Kidney capillary endothelial cell (primary cell): ENCODE measurements at places on chromosomes 4 and X.

GRCh38 chrX:133633162-133633561 lies 217.9 kb upstream of the GPC4 start:
- DNase-seq: peak; percentile 13

- DNase-seq: no peak
Observed at GRCh38 chrX:46662188-46662958, 88.8 kb downstream of the CHST7 start.

DNA sequence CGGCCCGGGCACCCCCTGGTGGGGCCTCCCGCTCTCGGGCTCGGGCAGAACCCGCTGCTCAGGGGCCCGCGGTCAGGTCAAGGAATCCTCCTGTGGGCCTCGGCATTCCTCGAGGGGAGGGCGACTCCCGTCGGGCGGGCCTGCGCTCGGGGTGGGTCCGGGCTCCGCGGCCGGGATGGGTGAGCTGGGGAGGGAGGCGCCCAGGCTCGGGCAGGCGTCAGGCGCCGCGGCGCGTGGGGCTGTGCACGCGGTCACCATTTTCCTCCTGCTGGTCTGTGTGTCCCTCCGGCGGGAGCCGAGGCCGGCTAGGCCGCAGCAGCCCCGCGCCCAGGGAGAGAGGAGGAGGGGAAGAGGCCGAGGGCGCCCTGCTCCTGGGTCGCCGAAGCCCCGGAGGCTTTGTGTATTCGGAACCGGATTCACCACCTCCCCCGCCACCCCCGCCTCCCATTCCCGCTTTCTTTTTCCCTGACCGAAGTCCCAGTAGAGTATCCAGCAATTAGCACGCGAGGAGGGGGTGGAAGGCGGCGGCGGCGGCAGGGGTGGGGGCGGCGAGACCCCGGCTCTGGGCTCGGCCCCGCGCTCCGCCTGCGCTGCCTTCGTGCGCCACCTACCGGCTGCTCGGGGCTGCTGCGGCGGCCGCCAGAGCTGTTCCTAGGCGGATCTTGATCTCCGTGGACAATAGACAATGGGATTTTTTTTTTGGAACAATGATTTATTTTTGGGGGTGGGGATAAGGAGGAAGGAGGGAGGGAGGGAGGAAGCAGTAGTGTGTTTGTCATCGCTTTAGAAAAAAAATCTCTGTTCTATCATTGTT lies 99.0 kb upstream of the MAML3 start:
- peak; percentile 85 for DNase-seq

DNA sequence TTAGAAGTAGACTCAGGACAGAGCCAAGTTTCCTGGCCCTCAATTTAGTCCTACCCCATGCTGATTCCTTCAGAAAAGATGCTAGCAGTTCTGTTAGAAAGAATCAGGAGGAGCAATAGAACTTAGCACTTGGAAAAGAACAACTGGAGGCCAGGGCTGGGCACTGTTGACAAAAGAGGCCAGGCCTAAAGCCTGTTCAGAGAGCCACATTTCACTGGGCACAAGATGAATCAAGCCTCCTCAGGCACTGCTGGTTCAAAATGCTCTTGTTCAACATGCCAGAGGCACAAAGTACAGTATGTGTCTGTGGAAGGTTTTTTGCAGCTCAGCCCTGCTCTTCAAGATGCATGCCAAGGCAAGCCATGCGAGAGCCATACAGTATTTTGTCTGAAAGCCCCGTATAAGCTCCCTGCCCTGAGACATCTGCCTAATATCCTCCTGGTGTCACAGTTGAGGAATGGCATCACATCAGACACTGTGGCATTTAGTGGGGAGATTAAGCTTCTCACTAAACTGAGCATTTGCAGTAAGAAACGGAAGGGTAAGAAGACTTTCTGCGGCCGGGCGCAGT lies 53.7 kb downstream of the RASL11B start:
- no peak for DNase-seq

GRCh38 chr4:158259955-158260575 lies 49.8 kb downstream of the TMEM144 start:
- DNase-seq: peak; percentile 47

GRCh38 chr4:23962462-23962861 lies 72.6 kb upstream of the PPARGC1A start:
- DNase-seq: no peak

GRCh38 chr4:10119773-10120172 lies 3.2 kb upstream of the WDR1 start:
- no peak for DNase-seq

DNA sequence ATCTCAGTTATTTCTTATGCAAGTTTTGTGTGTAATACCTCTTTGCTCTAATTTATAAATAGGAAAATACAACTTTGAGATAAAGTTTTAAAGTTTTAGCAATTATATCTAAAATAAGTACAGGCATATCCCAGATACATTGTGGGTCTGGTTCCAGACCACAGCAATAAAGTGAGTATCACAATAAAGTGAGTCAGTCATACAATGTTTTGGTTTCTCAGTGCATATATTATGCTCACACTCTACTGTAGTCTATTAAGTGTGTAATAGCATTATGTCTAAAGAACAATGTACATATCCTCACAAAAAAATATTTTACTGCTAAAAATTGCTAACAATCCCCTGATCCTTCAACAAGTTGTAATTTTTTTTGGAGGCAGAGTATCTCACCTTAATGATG lies 49.2 kb downstream of the ANAPC10 start:
- no peak for DNase-seq

- no peak for DNase-seq
Observed at GRCh38 chrX:68994135-68994890, 165.5 kb downstream of the EFNB1 start.

- no peak for DNase-seq
Observed at GRCh38 chr4:114043116-114043515, 63.7 kb upstream of the ARSJ start.

- no peak for DNase-seq
Observed at GRCh38 chr4:5881340-5881739, 11.5 kb downstream of the CRMP1 start.

DNA sequence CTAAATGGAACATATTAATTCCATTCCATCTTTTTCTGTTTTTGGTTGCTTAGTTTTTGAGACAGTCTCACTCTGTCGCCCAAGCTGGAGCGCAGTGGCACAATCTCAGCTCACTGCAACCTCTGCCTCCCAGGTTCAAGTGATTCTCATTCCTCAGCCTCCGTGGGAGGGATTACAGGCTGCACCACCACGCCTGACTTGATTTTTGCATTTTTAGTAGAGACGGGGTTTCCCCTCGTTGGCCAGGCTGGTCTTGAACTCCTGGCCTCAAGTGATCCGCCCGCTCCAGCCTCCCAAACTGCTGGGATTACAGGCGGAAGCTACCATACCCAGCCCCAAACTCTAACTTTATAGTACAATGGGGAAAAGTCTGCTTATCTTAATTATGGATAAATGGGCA lies 11.2 kb downstream of the HNRNPD start:
- DNase-seq: no peak

- no peak for DNase-seq
Observed at GRCh38 chrX:132615391-132616131, 126.7 kb upstream of the MBNL3 start.

- no peak for DNase-seq
Observed at GRCh38 chrX:108123591-108124366, 32.2 kb downstream of the ATG4A start.

DNA sequence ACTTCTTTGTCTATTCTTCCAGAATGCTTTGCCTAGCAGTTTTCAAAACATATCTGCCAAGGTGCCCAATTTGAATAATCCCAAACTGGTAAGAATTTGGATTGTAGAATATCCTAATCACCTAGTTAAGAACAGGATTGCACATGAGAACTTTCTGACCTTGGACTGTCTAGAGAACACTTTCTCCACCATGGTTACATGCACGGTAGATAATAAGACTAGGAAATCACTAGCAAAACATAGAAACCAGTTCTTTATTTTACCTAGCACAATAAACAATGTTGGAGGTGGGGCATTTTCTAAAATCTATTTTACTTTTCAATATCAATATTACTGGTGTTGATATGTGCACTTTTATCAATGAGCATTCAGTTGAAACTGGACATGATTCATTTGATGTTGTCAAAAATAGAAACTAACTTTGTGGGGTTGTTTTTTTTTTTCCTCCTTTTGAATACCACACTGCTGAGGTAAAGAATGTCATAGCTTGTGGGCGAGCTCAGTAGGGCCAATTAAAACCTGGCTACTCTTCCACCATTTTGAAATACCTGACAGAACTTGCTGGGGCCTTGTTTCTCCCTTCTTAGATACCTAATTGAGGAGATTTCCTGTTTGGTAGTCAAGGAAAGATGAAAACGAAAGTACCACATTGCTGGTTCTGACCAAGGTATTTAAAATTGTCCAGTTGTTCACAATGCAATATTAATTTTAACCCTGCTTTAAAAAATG lies 10.4 kb downstream of the MID1IP1 start:
- DNase-seq: no peak

GRCh38 chr4:53653484-53654053 lies 62.3 kb upstream of the LNX1 start:
- no peak for DNase-seq

DNA sequence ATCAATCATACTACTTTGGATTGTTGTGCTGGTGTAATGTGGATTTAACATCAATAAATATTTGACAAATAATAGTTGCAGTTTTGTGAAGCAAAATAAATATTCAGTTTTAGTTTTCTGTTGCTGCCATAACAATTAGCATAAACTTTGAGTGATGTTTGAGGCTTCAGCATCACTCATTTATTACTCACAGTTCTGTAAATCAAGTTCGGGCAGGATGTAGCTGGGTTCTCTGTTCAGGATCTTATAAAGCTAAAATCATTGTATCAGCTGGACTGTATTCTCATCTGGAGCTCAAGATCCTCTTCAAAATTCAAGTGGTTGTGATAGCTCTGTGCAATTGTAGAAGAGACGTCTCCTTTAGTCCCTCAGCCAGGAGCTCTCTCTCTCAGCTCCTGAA lies 81.7 kb downstream of the CBR4 start:
- DNase-seq: no peak

DNA sequence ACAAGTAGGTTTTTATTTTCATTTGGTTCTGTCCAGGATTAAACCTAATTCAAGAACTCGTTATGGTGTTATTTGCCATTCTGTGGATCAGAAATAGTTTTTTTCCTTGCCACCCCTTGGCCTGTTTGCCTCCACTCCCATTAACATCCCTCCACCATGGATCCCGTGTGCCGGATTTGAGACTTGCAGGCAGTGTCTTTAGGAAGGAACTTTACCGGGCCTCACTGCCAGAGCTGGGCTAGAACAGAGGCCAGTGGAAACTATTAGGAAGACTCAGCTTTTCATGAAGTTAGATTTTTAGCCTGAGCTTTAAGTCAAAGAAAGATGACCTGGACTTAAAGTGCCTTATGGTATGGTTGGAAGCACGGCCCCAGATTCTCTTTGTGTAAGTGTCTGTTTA lies 2.4 kb downstream of the KLHL2 start:
- no peak for DNase-seq

DNA sequence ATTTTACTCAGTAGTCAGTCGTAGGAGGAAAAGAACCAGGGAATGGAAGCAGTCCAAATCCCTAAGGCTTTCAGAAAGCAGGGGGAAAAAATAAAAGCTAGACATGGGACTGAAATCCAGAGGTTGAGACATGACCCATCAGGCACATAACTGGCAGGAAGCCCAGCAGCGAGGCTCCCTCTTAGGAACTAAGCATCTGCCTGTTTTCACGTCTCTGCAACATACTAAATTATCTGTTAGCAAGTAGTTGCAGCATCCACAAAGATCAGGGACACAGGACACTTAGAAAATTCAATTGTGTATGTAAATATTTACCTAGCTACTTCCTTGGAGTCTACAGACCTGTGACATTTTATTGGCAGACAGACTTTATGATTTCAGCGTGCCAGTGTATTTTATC lies 118.0 kb upstream of the EDNRA start:
- no peak for DNase-seq

GRCh38 chr4:75769036-75769435 lies 44.7 kb downstream of the USO1 start:
- no peak for DNase-seq

DNA sequence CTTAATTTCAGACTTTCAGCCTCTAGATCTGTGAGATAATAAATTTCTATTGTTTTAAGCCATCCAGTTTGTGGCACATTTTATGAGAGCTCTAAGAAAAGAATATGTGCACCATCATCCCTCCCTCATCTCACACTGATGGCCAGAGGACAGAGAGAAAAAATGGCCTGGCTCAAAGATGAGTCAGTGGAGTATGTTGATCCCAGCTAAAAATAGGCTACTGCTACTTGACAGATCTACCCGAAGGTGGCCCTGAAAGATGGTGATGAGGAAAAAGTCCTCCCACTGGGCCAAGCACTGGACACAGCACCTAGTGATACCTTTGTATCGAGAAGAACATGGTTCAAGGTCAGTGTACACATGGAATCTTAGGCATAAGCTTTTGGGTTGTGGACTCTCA lies 38.2 kb upstream of the DCTD start:
- no peak for DNase-seq

DNA sequence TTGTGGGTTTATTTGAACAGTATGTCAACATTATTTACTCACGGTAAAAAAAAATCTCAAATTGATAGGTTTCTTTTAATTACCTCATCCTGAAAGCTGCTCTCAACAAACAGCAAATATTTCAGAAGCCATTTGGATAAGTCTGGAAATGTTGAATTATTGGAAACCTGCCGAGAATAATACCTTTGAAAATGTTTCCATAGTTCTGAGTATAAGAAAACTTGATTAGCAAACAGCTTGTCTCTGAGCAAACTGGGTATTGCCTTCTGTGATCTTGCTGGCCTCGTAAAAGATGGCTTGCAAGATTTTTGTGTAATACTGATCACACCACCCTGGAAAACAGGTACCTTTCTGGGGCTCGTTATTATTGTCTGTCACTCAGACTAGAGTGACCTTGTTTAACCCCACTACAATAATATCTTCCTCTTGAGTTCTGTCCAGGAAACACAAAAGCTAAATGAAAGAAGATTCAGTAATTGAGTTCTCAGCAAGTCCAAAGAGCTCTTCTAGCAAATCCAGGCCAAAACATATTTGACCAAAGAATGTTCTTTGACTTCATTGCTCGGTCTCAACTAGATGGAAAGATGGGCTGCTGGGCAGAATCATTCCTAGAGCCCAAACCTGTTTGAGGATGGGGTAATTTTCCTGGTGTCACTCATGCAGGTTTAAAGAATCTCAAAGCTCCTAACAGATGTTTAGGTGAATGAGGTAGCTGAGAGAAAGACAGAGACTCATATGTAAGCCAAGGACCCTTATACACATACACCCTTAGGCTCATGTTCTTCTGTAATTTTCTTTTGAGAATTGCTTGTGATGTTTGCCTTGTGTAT lies 255.6 kb upstream of the JADE1 start:
- no peak for DNase-seq

GRCh38 chr4:151276787-151277562 lies at the start of gene PRSS48:
PRSS48 (plus strand) TSS chr4:151277161; CDS start chr4:151277173, 12 bp downstream.
- DNase-seq: peak; percentile 60
